ENCODE measurements at places on chromosomes 12 and 14.

- no peak for DNase-seq
Measured at GRCh38 chr12:81644503-81644902, 114.6 kb downstream of the PPFIA2 start.

DNA sequence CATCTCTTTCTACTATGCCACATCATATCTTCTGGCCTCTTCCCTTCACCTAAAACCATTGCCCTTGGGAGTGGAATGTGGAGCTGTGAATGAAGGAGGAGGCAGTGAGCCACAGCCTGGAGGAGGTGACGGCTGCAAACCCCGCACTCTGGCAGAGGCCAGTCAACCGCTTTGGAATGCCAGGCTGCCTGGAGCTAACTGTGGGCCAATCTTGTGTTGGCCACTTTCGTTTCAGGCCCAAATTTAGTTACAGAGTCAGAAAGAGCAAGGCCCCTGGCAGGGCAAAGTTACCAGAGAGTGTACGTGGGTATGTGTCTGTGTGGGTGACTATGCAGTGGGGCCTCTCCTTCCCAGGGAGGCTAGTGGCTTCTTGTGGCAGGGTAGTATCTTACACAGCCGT lies 40.1 kb downstream of the CACNA1C start:
- peak; percentile 43 for DNase-seq

DNA sequence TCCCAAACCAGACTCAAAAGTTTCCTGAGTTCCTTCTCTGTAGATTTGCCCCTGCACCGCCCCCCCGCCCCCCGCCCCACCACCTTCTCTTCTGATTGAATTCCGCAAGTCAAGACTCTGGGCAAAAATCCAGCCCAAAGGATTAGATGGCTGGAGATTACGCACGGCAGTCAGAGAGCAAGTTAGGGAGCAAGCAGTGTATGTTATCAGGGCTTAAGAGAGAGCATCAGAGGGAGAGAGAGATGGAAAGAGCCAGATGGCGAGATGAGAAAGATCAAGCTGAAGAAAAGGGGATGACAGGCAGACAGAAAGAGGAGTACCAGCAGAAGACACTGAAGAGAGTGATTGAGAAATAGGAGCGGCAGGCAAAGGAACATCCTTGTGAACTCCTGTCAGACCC lies 13.9 kb upstream of the ANKRD33 start:
- no peak for DNase-seq

DNA sequence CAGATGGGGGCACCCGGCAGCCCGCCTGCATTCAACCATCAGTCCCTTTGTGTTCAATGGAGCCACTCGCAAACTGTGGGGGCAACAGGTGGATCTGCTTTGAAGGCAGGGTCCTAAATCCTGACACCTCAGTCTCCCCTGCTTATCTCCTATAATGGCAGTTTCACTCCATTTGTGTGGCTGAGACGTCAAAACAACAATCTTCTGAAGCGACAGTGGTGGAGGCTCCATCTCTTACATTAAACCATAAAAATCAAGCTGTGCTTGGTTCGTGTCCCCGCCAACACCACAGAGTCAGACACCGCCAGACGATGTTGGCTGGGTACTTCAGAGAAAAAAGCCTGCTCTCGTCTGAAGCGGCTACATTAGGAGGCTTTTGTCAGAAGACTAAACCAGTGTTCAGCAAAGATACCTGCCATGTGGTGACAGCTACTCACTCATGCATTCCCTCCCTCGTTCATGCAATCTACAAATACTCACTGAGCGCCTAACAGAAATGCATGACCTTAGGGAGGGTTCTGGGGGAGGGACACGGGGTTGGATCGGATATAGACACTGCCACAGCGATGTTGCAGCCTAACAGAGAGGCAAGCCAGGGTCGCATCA lies 253.9 kb downstream of the FOXN3 start:
- no peak for DNase-seq

- DNase-seq, result no peak
Measured at GRCh38 chr14:87076146-87076545, 916.8 kb downstream of the GALC start.

- no peak for DNase-seq
Measured at GRCh38 chr12:58575256-58575655, 345.0 kb downstream of the LRIG3 start.

- DNase-seq, result no peak
Measured at GRCh38 chr12:87618199-87618598, 411.0 kb downstream of the C12orf50 start.

DNA sequence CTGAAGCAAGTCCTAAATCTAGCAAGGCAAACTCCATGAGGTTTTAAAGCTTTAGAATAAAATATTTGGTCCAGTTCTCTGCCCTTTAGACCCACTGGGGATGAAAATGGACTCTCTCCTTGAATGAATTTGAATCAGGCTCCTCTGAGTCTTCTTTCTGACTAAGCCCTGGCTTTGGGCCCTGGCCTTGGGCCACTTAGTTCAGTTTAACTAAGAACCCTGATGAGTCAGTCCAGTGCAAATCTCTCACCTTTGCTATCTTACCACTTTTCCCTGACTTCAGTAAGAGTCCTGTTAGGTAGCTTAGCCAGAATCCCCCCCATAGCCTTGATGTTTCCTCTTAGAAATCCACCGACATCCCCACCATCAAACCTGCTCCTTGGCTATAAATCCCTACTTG lies 427.5 kb downstream of the SNAPC1 start:
- DNase-seq, result peak; percentile 83

DNA sequence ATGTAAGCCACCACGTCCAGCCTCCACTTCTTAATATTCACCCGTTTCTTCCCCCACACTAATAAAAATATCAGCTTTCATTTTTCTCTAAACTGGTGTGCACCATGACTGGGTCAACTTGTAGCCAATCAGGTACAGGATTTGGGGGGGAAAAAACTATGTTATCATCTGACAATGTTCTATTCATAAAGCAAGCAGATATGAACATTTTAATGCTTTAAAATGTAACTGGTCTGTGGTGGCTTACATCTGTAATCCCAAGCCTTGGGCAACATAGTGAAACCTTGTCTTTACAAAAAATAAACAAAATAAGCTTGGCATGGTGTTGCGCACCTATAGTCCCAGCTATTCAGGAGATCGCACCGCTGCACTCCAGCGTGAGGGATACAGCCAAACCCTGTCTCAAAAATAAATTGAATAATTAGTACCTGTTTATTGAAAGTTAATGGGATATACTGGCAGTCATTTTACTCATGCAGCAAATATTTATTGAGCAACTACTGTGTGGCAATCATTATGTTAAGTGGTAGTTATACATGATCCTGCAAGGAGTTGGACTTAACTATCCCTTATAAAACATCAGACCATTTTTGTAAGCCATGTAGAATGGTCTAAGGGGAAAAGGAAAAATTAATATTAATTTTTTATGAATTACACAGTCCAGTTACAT lies 15.3 kb upstream of the ITPR2 start:
- DNase-seq, result no peak

GRCh38 chr12:76383988-76384387 lies 35.8 kb upstream of the BBS10 start:
- DNase-seq, result no peak

DNA sequence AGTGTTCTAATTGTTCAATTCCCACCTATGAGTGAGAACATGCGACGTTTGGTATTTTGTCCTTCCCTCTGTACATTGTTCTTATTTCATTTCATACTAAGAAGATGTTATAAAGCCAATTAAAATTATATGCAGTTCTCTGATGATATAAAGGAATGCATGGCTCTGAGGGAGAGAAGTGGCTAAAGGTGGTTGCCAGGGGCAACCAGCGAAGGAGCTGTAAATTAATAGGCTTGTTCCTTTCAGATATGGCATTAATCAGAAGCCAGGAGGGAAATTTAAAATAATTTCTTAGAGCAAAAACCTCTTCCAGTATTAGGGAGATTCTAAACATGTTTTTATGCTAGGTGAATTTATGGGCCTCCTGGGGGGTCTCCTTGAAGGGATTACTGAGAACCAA lies 227.8 kb downstream of the TMEM117 start:
- no peak for DNase-seq

DNA sequence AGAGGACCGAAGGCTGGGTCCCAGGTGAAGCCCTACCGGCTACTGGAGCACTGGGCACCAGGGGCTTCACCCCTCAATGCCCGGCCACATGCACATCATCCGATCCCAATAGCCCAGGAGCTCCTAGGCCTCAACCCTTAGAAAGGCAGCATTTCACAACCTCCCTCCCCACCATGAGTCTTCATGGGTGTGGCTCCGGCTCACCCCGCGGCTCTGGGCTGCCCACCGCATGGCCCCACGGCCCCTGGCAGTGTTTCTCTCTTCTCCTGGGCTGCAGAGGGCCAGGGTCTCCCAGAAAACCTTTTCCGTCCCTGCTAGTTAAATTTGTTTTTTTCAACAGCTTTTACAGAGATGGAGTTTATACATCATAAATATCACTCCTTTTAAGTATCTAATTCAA lies 28.6 kb upstream of the DLK1 start:
- no peak for DNase-seq
